ENCODE measurements at places on chromosomes 5 and 9.

- no peak for DNase-seq
These were observed 1.3 kb downstream of the SLC6A3 start for GRCh38 chr5:1443991-1444360.

DNA sequence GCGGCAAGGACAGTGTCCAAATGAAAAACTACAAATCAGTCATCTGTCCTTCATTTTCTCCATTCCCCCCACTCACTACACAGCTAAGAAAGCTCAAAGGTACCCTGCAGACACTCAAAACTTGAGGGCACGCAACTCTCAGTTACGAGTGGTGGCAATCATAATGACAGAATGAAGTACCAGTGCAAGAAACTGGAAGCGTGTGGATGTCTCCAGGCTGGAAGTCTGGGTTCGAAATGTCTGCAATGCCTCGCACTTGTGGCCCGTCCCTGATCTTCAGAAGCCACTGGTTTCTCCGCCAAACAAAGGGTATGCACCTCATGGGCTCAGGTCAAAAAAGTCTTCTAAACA lies 597 bp upstream of the CENPH start:
- DNase-seq, result no peak

GRCh38 chr9:16052146-16052545 lies 499.3 kb downstream of the CCDC171 start:
- no peak for DNase-seq

DNA sequence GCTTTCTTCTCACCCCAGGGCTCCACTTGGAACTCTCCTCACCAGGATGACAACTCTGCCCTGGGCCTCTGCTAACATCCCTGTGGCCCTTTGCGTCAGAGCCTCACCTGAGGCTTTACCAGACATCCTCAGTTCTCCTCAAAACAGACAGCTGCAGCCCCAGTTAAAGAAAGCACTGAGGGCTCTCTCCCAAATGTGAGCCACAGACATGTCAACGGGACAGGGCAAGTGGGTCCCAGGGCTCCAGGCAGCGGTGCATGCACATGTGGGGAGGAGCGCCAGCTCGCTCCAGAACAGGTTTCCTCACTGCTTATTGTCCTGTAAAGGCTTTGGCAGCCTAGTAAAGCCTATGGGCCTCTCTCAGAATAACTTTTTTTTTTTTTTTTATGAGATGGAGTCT lies 37.3 kb downstream of the IPPK start:
- DNase-seq, result no peak

- peak; percentile 63 for DNase-seq
These were observed 158.6 kb upstream of the SHB start for GRCh38 chr9:38227656-38228055.

DNA sequence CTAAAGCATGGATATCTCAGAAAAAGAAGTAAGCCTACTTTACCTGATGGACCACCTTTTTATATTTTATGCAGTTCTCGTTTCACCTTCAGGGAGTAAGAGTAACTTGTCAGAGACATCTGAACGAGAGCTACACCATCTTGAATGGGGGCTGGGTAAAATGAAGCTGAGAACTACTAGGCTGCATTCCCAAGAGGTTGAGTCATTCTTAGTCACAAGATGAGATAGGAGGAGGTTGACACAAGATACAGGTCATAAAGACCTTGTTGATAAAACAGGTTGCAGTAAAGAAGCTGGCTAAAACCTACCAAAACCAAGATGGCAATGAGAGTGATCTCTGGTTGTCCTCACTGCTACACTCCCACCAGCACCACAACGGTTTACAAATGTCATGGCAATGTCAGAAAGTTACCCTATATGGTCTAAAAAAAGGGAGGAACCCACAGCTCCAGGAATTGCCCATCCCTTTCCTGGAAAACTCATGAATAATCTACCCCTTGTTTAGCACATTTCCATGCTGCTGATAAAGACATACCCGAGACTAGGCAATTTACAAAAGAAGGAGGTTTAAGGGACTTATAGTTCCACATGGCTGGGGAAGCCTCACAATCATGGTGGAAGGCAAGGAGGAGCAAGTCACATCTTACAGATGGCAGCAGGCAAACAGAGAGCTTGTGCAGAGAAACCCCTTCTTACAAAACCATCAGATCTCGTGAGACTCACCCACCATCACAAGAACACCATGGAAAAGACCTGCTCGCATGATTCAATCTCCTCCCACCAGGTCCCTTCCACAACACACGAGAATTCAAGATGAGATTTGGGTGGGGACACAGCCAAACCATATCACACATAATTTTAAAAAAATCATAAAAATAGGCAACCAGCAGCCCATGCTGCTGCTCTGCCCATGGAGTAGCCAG lies 62.5 kb downstream of the GIN1 start:
- DNase-seq, result no peak

GRCh38 chr5:134026521-134027287 lies 21.9 kb upstream of the VDAC1 start:
- DNase-seq, result peak; percentile 64

GRCh38 chr5:6287176-6287575 lies 91.2 kb downstream of the MED10 start:
- peak; percentile 37 for DNase-seq

DNA sequence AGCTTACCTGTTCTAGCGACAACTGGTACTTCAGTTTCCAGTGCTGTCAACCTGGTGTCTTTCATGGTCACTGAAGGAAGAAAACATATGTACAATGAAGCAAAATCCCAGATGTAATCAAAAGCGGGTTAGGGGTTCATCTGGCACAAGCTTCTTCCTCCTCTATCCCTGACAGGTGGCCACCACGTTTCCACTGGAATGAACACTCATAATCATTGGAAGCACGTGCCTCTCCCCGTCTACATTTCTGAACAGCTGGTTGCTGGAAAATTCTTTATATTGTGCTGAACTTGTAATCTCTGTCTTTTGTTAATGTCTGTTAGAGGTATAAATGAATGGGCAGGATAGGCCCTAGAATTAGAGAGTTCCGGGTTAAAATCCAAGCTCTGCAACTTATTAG lies 9.4 kb downstream of the TSC1 start:
- DNase-seq, result no peak

DNA sequence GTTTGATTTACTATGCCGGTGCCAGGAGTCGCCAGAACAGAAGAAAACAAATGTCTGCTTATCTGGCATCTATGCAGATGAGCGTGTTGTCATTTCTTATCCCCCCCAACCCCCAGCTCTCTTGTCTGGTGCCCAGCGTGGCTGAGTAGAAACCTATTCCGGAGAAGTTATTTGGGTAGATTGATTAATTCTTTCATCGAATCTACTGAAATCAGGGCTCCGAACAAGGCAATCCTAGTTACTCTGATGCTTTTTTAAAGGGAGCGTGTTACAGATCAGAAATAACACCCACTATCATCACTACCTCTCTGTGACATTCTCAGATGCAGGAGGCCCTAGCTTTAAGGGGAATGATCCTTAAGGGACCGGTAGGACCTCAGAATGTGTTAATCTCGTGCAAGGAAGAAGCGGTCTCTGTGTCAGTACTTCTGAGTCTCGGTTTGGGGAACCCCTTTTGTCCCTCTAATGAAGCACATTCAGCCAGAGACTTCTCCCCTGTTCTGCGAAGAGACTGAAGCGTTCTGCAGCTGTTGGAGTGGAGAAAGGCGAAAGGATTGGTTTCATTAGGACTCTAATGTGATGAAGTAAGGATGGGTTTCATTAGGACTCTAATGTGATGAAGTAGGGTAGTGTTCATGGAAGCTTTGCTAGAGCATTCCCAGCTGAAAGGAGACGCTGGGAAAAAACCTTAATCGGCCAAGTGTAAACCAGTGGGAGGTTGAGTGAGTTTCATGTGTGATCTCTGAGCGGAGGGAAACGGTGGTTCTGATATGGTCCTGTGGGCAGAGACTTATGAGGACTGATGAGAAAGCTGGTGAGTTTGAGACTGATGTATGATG lies 1.5 kb downstream of the PIP5K1B start:
- DNase-seq, result peak; percentile 69

DNA sequence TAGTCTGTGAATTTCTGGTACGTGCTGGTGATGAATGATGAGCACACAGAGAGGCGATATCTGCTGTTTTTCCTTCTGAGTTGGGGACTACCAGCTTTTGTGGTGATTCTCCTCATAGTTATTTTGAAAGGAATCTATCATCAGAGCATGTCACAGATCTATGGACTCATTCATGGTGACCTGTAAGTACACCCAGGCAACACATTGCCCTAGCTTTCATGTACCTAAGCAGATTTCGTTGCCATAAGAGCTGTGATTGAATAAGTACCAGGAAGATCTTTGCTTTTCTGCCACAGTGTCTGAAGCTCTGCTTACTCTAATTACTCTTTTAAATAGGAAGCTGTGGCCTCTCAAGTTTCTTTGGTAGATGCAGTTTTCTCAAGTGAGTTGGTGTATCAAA lies 397.8 kb downstream of the ARRDC3 start:
- DNase-seq, result no peak

GRCh38 chr5:53643445-53643844 lies 83.0 kb downstream of the NDUFS4 start:
- no peak for DNase-seq
